ENCODE measurements at places on chromosomes 6 and 20.

GRCh38 chr6:54254886-54255285 is 53.4 kb upstream of the TINAG start:
- no peak for DNase-seq

- DNase-seq = no peak
These were observed 495.1 kb downstream of the NKAIN2 start for GRCh38 chr6:124298730-124299129.

GRCh38 chr6:158285656-158286021 is 26.6 kb upstream of the TULP4 start:
- DNase-seq = no peak

- no peak for DNase-seq
These were observed 129.5 kb upstream of the MMS22L start for GRCh38 chr6:97412511-97412910.

GRCh38 chr20:4069751-4070150 is 54.4 kb upstream of the RNF24 start:
- DNase-seq = no peak

GRCh38 chr6:44762496-44762895 is 375.0 kb downstream of the CDC5L start:
- no peak for DNase-seq

DNA sequence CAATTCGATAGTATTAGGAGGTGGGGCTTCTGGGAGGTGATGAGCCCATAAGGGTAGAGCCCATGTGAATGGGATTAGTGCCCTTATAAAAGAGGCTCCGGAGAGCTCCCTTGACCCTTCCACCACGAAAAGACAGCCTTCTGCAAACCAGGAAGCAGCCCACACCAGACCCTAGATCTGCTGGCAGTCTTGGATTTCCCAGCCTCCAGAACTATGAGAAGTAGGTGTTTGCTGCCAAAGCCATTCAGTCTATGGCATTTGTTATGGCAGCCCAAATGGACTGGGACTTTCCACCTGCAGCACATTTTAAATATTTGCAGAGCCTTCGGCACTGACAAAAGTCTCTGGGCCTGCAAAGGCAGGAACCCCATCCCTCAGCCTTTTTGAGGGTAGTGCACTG is 11.8 kb upstream of the SFT2D1 start:
- DNase-seq = no peak

- no peak for DNase-seq
These were observed 50.6 kb upstream of the ZMYND8 start for GRCh38 chr20:47406849-47407682.

DNA sequence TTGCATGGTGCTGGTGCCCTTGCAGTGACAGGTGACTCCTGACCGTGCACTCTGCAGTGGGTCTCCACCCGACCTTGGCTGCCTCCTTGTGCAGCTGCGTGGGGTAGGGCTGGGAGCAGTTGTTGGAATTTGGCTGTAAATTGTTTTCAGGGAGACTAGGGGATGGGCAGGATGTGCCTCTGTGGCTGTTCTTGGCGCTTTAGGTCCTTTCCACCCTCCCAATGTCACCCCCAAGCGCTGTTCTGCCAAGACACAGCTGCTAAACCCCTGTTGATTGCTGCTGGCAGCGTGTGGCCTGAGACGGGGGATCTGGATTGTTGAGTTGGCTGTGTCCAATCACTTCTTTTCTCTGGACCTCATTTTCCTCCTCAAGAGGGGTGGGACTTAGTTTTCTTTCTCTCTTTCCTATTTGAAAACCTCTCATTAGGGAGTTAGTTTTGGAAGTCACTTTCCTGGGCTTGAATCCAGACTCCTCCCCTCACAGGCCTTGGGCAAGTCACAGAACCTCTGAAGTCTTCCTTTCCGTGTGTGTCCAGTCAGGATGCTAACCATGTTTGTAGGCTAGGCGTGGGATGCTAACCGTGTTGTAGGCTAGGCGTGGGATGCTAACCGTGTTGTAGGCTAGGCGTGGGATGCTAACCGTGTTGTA is 8.5 kb downstream of the IGF2R start:
- no peak for DNase-seq

DNA sequence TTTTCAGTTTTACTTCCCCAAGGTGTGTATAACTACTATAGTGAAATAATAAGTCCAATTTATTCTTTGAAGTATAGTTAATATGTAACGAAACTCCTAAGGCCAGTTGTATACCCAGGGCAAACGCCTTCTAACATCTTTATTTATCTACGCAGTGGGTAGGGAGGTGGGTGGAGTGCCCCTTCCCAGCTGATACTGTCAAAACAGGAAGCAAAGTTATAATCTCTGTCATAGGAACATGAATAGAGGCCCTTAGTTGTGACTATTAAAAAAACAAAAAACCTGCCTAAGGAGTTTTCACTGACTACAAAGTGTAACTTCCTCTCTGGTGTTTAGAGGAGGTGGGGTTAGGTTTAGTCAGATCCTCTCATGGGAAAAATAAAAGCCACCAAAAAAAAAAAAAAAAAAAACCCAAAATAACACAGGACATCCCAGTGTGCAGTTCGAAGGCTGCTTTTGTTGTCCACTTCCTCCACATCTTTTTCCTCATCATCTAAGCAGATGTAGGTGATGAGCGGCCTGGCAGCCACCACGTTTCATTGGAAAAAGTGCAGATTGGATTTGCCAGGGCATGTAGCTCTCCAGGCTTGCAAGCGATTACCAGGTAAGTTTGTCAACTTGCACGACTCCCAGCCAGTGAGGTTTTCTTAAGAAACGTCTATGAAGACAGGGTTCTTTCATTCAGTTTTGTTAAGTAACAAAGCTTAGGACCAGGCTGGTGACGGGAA is 58.7 kb downstream of the UTRN start:
- no peak for DNase-seq

DNA sequence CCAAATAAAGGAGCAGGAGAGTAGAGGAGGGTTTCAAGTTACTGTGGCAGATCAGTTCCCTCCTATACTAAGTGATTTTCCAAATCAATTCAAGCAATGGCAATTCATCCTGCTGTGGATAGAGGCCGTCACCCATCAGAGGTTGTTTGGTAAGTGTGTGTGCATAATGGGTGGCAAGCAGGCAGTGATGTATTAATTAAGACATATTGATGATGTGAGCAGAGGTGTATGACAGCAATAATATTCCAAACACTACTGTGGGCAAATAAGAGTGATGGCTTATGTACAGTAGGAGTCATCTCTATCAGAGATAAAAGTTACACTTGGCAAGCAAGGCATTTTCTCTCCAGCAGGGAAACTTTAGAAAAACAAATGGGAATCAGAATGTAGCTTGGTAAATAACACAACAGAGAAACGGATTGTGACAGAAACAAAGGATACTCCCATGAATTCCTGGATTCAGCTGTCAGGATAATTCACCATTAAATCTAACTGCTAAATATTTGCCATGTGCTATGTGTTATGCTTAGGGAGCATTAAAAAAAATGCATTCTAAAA is 196.3 kb downstream of the KHDC1L start:
- DNase-seq = no peak

DNA sequence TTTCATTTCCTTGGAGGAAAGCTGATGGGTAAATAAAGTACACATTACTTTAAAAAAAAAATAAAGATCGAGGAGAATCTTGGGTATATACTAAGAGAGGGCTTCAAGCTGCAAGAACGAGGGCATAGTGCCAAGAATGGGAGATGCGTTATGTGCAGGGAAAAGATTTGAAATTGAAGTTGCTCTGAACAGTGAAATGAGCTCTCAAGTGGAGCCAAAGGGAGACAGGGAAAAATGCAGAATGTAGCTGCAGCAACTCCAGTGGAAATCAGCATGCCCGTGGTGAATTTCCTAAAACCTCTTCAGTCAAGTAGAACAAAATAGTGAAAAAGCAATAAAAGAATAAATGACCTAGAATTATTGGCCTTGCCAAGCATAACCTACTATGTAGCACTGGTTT is 11.4 kb upstream of the COL9A1 start:
- no peak for DNase-seq

- DNase-seq = no peak
These were observed 193.7 kb upstream of the KHDRBS2 start for GRCh38 chr6:62479697-62480220.

- no peak for DNase-seq
These were observed 11.6 kb downstream of the NOTCH4 start for GRCh38 chr6:32212076-32212760.

- no peak for DNase-seq
These were observed 20.4 kb downstream of the MAFB start for GRCh38 chr20:40668449-40669228.

GRCh38 chr6:115891111-115891669 is 169.5 kb downstream of the FRK start:
- DNase-seq = no peak

- DNase-seq = no peak
These were observed 50.2 kb downstream of the IYD start for GRCh38 chr6:150418827-150419594.

DNA sequence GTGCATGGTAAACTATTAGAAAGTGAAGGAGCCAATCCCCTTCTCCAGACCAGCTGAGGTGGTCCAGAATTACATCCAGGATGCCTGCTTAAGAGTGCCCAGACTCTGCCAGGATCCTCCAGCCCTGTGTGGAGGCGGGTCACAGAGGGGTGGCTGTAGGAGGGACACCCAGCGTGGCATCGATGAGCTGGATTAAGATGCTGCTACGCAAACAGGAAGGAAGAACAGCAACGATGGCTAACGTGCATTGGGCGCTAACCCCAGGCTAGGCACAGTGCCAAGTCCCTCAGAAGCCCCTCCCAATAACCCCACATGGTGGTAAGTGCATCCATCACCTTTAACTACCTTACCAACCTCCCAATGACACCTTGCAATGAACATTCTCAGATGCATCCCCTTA is 63.9 kb upstream of the MRPS10 start:
- no peak for DNase-seq

GRCh38 chr20:63167026-63167917 is 48.7 kb downstream of the YTHDF1 start:
- DNase-seq = no peak

- DNase-seq = no peak
These were observed 60.9 kb upstream of the TULP1 start for GRCh38 chr6:35573495-35574110.

GRCh38 chr6:139955366-139956155 is 581.1 kb upstream of the CITED2 start:
- no peak for DNase-seq

GRCh38 chr6:109059571-109060021 is 35.0 kb downstream of the SESN1 start:
- DNase-seq = no peak

- no peak for DNase-seq
These were observed 101.5 kb downstream of the LAMP5 start for GRCh38 chr20:9615766-9616454.

DNA sequence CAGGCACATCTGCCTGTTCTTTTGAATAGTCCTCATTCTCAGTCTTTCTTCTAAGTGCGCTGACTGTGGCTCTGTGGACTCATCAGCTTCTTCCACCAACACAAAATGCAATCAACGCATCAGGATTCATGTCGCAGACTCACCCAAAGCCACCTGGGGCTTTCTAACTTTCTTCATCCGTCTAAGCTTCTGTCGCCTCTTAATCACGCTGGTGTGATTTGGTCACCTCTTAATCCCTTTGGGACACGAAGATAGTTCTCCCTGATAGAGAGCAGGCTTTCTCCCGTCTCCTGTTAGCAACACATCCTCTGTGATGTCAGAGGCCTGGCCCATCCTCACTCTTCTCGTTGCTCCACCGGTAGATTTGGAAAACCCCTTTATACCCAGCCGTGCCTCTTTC is 78.0 kb upstream of the FOXQ1 start:
- no peak for DNase-seq
